ENCODE measurements at places on chromosomes 2 and 18. TPM values are rescaled to one million over a fixed set of nuclear protein-coding genes. Genes with fewer than 3 reads are reported as not detected.

GRCh38 chr2:177604271-177605065 lies 211.9 kb downstream of the AGPS start:
- no peaks in the 10 kb centered on the region for H3K36me3 ChIP-seq
- no peak for DNase-seq
- H3K27me3 ChIP-seq = no peaks in the 10 kb centered on the region
- H3K4me1 ChIP-seq = peaks cover 6% of the 10 kb centered on the region
- H3K27ac ChIP-seq = no peak overlapping the region
- H3K4me3 ChIP-seq = no peak overlapping the region

GRCh38 chr18:34959211-34959829 lies 81.9 kb upstream of the MAPRE2 start:
- H3K4me1 ChIP-seq = no peaks in the 10 kb centered on the region
- no peaks in the 10 kb centered on the region for H3K36me3 ChIP-seq
- H3K27me3 ChIP-seq = no peaks in the 10 kb centered on the region
- H3K4me3 ChIP-seq = no peak overlapping the region
- H3K27ac ChIP-seq = no peak overlapping the region

DNA sequence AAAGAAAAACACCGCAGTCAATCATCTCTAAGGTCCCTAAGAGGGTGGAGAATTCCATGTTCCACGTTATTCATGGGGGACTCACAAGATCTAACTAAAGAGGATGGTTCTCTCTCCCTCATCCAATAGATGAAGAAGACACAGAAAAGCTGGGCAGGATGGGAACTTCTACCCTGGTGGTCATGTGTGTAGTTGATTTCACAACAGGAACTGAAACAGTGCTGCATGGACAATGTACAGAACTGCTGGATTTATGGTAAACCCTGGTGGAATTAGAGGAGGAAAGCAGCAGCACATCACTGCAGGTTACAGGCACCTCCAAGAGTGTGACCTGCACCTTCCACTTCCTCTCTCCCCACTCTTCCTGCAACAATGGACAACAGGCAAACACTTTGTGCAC lies 31.4 kb downstream of the FECH start:
- DNase-seq = no peak
- H3K36me3 ChIP-seq = peaks cover 9% of the 10 kb centered on the region
- no peak overlapping the region for H3K27ac ChIP-seq
- H3K4me1 ChIP-seq = no peaks in the 10 kb centered on the region

The NMS gene
- total RNA-seq = not detected
